ENCODE measurements at places on chromosomes 12 and 14. TPM values are rescaled to one million over a fixed set of nuclear protein-coding genes. Genes with fewer than 3 reads are reported as not detected.

HOXC12 gene
- not detected for total RNA-seq

TMPRSS12 gene
- not detected for total RNA-seq

KRT75 gene
- total RNA-seq: not detected

SIRT4 gene
- 0.35 TPM for total RNA-seq

ADAMTS20 gene
- total RNA-seq: under 0.01 TPM

MYH6 gene
- total RNA-seq: not detected

SERPINA12 gene
- not detected for total RNA-seq

KRT71 gene
- not detected for total RNA-seq

GYS2 gene
- total RNA-seq: not detected

STXBP6 gene
- total RNA-seq: 0.63 TPM

MARCHF9 gene
- total RNA-seq: 4.5 TPM
